ENCODE measurements at places on chromosomes 16 and 17.

DNA sequence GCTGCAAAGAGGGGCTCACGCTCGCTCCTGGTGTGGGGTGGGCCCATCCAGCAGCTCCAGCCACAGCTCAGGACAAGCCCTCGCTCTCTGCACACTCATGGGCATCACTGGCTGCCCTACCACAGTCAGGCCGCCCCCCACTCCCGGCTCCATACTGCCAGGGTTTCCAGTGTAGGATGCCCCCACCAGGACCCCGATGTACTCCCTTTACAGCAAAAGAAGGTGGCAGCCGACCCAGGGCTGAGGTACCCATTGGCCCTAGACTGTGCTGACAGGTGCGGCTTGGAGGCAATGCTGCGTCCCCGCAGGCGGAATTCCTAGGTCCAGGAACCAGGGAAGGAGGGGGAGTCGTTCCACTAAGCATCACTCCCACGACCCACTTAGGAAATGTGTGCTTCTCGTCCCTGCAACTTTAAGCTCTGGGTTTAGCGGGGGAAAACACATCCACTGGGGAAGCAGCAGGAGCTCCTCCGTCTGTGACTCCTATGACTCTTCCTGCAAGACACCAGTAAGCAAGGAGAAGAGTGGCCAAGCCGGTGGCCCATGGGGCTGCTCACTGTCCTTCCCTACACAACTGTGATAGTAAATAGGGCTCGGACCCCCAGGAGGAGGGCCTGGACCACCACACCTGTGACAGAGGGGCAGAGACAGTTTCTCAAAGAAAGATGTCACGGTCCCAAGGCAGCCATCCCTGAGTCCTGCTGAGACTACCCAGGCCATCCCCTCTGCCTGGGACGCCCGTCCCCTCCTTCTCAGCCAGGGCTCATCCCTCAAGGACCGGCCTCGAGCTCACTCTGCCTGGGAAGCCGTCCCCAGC lies 13.1 kb downstream of the CORO7 start:
- no peak for DNase-seq

- DNase-seq: no peak
Observed at GRCh38 chr17:29195465-29196081, 15.4 kb upstream of the MYO18A start.

GRCh38 chr16:46627746-46628145 lies 6.6 kb upstream of the SHCBP1 start:
- no peak for DNase-seq

- DNase-seq: no peak
Observed at GRCh38 chr17:59848778-59849177, 44.0 kb downstream of the TUBD1 start.

- no peak for DNase-seq
Observed at GRCh38 chr16:88339930-88340754, 42.6 kb upstream of the ZNF469 start.

GRCh38 chr16:57341441-57342303 lies 16.9 kb upstream of the CCL22 start:
- DNase-seq: no peak

DNA sequence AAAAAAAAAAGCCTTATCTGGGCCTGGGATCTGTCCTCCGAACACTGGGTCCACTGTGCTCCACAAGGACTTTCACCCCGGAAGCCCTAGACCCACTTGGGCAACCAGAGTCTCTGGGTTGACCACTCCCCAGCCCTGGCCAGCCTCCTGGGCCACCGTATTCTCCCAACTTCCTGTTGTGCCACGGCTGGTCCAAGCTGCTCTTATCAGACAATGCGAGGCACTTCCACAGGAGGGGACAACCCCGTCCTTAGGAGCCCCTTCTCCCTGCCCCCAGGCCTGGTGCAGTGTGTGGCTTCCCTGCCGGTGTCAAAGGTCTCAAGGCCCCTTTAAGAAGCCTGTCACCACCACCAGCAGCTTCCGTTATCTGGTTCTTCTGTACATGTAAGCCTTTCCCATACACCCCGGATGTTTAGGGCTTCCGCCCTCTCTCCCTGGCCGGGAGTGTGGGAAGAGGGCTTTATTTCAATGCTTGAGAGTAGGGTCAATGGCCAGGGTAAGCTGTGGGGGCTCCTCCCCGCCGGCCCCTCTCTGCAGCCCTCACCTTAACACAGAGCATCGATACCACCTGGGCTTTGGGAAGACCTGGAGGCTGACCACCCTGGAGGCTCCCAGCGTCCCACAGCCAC lies 313.0 kb downstream of the SEC14L1 start:
- no peak for DNase-seq

GRCh38 chr17:8806926-8807550 lies 7.9 kb upstream of the MFSD6L start:
- no peak for DNase-seq

DNA sequence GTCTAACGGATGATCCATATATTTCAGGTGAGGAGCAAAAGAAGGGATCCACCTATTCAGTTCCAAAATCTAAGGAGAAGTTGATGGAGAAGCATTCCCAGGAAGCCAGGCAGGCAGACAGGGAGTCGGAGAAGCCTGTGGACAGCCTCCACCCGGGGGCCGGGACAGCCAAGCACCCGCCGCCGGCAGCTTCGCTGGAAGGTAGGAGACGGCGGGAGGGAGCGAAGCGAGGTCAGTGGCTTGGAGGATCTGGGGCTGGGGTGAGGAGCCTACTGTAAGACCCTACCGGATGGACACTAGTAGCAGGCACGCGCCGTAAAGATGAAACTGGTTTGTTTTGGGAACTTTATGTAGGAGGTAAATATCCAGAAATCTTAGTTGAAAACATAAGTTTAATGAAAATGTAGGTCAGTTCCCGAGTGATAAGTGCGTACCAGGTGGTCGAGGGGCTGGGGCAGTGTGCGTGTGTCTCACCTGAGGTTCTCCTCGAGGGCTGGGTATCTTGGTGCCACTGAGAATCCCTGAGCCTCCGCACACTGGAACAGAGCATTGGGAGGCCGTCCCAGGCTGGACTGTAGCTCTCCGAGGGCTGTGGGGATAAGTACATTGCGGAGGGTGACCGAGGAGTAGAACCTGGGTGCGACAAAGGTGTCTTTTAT lies 714 bp downstream of the SPATA33 start:
- no peak for DNase-seq

DNA sequence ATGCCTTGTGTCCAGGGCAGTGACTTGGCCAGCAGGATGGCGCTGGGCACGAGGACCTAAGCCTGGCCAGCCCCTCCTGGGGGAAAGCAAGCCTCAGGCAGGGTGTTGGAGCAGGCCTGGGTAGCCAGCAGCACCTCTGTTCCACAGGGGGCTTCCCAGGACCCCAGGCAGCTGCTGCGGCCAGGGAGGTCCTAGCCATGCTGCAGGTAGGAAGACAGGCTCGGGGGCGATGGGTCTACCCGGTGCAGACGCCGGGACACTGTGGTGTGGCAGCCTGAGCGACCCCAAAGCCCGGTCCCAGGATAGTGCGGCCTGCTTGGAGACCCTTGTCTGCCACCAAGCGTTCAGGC lies 22.4 kb upstream of the AATK start:
- DNase-seq: no peak

- no peak for DNase-seq
Observed at GRCh38 chr16:15450624-15451023, 16.2 kb downstream of the BMERB1 start.

DNA sequence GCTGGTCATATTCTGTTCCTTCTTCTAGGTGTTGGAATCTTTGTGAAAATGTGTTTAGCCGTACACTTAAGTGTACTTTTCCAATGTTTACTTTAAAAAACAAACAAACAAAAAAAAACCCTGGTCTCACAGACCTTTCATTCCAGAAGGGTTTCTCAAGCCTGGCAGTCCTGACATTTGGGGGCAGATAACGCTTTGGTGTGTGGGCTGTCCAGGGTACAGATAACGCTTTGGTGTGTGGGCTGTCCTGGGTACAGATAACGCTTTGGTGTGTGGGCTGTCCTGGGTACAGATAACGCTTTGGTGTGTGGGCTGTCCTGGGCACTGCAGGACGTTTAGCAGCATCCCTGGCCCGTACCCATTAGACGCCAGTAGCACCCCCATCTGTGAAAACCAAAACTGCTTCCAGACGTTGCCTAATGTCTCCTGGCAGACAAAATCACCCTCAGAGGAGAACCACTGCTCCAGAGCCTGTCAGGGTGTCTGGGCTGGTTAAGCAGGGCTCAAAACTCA lies 15.2 kb upstream of the FLCN start:
- DNase-seq: no peak

GRCh38 chr16:57424583-57424982 lies 20.0 kb downstream of the CCL17 start:
- peak; percentile 28 for DNase-seq

DNA sequence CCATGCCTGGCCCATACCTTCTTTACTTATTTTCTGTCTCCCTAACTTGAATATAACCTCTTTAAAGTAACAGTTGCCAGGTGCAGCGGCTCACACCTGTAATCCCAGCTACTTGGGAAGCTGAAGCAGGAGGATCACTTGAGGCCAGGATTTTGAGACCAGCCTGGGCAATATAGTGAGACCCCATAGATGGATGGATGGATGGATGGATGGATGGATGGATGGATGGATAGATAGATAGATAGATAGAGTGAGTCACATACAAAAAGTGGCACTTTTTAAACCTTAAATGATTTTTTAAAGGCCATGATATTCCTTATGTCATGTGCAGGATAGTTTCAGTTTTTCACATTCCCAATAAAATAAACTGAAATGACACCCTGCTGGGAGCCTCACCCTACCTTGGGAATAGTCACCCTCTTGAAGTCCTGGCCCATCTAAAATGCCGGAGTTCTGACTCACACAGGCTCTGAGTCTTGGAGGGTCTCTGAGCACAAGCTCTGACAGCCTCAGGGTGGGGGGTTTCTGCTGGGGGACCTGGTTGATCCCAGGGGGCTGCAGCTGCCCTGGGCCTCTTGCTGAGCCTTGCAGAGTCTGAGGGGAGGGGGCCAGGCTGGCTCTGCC lies 26.2 kb downstream of the CPNE2 start:
- DNase-seq: no peak

GRCh38 chr16:84561291-84561690 lies 56.6 kb downstream of the COTL1 start:
- DNase-seq: no peak

GRCh38 chr16:50146479-50147435 lies 6.3 kb upstream of the TENT4B start:
- no peak for DNase-seq

- DNase-seq: no peak
Observed at GRCh38 chr17:57104461-57105175, 19.6 kb downstream of the AKAP1 start.

DNA sequence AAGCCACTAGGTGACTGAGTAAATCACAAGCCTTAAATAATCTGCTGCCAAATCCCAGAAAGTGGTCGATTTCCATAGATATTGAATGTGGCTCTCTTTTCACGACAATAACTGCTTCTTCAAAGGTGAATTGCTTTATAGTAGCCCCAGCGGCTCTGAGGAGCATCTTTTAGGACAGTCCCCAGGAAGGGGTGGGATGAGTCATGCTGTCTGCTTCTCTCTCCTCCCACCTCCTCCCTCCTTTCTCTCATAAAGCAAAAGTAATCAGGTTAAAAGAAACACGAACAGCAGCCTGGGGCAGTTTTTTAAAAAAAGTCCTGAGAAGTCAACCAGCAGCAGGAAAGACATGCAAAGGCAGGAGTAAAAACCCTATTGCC lies 1.8 kb downstream of the KIAA0513 start:
- no peak for DNase-seq

DNA sequence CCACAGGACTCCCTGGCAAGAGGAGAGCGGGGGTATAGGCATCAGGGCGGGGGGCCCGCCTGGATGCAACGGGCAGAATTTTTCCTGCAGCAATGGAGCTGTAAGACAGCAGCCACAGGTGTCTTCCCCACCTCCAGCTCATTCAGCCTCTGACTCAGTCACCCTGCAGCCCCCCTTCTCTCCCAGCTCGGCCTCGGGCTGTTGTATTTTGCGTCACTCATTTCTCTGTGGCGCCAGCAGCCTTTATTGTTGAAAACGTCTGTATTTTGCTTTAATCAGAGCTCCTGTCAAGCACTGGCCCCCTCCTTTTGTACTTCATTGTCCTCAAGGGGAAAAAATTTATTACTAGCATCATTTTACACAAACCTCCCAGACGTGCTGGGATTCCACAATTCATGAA lies 117.7 kb downstream of the WSCD1 start:
- DNase-seq: no peak

GRCh38 chr16:6645768-6646568 lies 686.7 kb upstream of the RBFOX1 start:
- DNase-seq: no peak

DNA sequence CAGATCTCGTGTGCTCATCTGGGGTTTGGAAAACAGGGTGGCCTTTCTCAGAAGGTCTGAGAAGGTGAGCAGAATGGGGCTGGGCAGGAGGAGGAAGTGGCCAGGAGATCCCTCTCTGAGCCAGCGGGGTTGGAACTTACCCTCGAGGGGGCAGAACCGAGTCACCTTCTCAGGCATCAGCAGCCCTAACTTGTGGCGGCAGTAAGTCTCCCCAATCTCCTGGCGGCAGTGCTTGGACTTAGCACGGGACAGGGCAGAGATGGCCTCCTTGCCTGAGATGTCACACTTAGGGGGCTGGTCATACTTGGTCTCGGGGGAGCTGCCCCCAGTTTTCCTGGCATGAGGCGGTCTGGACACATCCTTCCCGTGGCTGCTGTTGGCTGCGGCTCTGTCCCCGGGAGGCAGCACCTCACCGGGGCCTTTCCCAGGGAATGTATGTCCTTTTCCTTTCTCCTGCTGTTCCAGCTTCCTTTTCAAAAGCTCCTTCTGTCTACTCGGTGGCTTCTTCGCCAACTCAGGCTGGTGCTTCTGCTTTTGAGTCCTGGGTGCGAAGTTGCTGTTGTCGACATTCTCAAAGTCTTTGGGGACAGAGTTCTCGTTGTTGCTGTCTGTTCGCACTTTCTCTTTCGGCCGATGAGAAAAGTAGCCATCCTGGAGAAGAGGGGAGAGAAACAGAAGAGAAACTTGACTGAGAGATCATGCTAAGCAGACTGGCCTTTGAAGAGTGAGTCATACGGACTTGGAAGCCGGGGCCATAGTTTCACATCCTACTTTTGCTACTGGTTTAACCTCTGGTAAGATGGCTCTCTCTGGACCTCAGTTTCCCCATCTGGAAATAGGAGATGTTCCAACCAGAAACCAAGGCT lies 211.7 kb downstream of the XYLT1 start:
- DNase-seq: no peak

GRCh38 chr17:30237296-30238002 lies 2.0 kb upstream of the SLC6A4 start:
- no peak for DNase-seq

DNA sequence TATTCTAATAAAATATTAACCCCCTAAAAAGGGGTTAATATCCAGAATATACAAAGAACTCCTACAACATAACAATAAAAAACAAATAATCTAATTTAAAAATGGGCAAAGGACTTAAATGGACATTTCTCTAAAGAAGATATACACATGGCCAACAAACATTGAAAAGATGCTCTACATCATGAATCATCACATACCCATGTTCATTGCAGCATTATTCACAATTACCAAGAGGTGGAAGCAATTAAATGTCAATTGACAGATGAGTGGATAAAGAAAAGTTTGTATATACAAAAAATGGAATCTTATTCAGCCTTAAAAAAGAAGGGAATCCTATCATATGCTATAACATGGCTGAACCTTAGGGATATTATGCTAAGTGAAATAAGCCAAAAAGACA lies 36.8 kb downstream of the CPD start:
- DNase-seq: no peak

Data from C1 segment of cervical spinal cord (tissue), 14 donors.